ENCODE measurements at places on chromosomes 5 and 9.

- DNase-seq: no peak
Measured at GRCh38 chr5:157592594-157592993, 17.0 kb upstream of the ADAM19 start.

- DNase-seq: no peak
Measured at GRCh38 chr5:10317825-10318682, 10.4 kb upstream of the CMBL start.

DNA sequence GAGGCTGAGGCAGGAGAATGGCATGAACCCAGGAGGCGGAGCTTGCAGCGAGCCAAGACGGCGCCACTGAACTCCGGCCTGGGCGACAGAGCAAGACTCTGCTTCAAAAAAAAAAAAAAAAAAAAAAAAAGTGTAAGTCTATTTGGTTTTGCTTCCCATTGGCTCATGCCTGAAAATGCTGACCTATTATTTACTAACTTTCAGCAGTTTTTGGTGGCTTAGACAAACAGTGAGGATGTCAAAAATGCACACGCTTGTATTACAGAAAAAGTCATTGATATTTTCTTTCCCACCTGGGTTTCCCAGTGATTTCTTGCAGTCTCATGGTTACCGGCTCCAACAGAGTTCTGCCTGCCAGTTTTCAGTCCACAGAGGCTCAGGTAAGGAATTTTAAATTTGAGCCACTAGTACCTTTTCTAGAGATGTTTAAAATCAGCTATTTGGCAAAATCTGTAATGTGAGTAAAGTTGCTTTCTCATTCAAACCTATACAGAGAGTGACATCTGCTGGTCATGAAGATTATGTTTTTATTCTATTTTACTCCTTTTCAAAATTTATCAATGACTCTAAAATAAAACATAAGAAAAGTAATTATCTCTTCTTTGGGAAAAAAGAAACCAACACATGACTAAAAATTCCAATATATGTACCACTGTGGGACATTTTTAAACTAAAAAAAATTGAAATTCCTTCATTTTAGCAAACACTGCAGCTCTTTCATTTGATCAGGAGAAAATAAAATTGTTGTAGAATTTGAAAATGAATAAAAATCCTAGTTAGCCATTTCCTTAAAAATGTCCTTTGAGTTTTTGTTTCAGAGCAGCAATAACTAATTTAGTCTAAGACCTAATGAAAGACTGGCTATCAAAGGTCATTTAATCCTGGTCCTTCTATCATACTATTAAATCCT lies 8.8 kb downstream of the FAM200C start:
- DNase-seq: peak; percentile 56

DNA sequence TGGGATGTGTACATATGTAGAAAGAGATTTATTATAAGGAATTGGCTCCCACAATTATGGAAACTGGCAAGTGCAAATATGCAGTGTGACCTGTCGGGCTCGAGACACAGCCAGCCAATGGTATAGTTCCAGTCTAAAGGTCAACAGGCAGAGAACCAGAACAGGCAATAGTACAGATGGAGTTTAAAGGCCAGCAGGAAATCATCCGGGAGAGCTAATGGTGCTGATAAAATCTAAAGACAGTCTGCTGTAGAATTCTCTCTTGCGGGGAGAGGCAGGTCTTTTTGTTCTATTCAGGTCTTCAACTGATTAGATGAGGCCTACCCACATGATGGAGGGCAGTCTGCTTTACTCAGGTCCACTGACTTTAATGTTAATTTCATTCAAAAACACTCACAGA lies 21.8 kb downstream of the ANKRD31 start:
- no peak for DNase-seq

GRCh38 chr5:137220523-137220927 lies 278.6 kb downstream of the SPOCK1 start:
- peak; percentile 79 for DNase-seq

DNA sequence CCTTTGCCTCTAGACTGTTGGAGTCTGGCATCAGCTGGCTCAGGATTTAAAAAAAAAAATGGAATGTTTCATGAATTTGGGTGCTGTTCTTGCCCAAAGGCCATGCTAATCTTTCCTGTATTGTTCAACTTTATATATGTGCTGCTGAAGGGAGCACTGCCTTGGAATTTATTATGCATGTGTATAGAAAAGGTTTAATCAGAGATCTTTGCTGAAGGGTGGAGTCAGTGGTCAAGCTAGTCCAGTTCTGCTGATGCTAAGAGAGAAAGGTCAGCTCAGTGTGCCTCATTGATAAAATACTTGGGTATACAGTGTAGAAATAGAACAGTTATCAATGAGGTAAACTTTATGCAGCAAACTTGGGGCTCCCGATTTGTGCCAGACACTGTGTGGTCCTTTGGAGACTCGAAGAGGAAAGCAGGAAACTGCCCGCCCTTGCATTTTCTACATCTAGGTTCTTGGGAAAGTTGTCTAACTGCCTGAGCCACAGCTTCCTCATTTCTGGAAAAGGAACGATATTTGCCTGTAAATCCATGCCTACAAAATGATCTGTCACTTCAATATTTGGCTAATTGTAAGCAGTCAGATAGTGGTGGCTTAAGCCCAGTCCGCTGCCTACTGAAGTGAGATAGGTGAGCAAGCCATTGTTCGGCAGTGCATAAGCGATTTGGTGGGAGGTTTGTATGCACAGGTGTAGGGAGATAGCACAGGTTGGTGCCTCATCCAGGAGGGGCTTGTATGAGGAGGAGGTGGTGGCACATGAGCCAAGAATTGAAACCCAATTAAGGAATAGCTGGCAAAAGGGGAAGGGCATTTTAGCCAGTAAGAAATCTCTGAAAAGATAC lies 29.2 kb upstream of the GTF2H2C start:
- DNase-seq: no peak

DNA sequence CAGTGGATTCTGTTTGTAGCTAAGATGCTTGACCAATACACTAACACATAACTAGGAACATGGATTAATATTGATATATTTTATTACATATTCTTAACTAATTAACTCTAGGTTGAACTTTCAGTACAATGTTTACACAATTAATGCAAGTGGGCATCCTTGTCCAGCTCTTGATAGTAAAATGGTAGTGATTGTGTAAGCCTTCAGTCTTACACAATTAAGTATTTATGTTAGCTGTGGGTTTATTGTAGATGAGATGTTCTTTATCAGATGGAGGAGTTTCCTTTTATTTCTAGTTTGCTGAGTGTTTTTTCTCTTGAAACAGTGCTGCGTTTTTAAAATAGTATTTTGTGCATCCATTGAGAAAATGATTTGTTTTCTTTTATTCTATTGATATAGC lies 1210.8 kb downstream of the CDH12 start:
- no peak for DNase-seq

DNA sequence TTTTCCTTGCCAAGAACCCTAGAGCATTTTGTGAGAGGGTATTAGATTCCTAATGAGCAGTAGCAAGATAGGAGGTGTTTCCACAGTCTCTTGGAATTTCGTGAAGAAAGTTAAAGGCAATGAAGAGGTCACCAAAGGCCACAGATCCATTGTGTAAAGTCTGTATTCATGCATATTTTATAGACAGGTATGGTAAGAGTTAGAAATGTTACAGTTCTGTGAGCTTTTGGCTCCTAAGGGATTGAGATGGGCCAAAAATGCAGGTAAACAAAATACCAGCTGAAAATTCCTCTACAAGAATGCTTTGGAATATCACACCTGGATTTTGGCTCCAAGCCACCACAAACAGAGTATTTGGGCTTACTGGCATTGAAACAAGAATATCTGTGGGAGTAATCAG lies 47.4 kb upstream of the FST start:
- no peak for DNase-seq

- DNase-seq: peak; percentile 59
Measured at GRCh38 chr9:91001146-91001611, 199.6 kb downstream of the SYK start.

- no peak for DNase-seq
Measured at GRCh38 chr5:36239370-36240293, 2.1 kb downstream of the NADK2 start.

DNA sequence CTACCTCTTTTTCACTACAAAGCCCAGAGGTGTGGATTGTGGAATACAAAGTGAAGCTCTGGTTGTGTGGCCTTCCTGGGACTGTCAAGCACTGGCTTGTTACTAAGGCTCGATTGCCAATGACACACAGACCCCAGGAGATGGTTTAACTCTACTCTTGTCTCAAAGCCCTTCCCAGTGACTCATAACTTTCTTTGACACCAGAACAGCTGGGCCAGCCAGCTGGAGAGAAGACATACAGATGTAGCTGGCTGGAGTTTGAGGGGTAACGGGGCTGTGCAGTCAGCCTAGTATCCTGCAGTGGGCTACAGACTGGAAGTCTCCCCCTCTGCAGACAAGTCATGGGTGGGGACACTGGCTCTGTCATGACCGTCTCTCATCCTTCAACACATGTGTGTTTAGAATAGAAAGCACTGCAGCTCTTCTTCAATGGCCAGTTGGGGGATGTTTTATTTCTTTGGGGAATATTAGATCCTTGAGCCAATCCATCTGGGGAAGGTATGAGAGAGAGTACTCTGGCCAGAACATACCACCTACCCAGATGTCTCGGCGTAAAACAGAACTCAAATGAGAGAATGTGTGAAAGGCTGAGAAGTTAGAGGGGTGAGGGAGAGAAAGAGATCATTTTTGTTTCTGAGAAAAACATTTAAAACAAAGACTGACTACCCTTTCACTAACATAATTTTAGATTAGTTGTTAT lies 53.3 kb downstream of the SEMA6A start:
- DNase-seq: no peak

DNA sequence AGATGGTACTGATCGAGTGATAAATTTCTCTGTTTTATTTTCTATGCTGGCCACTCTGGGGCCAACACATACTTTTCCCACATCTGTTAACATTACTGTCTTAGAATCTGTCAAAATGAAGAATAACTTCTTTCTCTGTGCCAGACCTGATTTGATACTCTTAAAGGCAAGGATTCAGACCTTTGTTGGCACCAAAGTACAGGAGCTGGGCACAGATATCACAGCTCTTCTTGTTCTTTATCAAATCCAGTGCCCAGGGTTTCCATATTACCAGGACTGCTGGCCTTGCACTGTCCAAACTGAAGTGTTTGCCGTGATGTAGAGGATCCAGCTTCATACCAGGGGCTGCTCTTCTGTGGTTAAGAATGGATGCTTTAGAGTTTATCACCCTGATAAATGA lies 20.9 kb downstream of the ZNF474 start:
- DNase-seq: peak; percentile 82

GRCh38 chr5:101425339-101425859 lies 522.3 kb upstream of the ST8SIA4 start:
- DNase-seq: peak; percentile 31

All from fibroblast of the aortic adventitia (primary cell).